NCI-H187 treated with DMSO at 0.1 percent for 48 hours (cell line): ENCODE measurements at places on chromosomes 4 and X.

DNA sequence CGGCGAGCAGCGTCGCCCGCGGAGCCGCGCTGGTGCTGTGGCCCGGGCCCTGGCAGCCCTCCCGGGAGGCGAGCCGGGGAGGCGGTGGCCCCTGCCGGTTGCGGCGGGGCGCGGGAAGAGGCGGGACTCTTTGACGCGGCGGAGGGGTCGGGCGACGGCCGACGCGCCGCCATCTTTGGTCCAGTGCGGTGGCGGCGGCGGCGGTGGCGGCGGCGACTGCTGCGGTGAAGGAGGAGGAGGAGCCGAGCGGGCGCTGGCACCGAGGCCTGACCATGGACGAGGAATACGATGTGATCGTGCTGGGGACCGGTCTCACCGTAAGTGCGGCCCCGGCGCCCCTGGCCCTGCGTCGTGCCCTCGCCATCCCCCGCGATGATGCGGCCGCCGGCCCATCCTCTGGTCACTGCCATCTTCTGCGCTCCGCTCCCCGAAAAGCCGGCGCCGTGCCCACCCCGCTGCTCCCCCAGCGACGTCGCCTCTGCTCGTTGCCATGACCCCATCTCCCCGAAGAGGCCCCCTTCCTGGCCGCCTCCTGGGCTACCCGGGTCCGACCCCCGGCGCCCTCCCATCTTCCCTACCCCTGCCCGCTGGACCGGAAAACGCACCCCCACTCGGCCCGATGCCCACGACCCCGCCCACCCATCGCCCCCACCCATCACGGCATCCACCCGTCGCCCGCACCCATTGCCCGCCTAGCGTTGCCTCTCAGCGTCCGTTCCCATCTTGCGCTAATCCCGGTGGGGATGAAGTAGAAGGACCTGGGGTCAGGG is at the start of gene GDI1:
Gene GDI1, plus strand, starts transcription at position 172 of the 770 bp plus-strand sequence. Its CDS starts 101 bp downstream, at position 273.
- no peak for DNase-seq

- no peak for DNase-seq
These were observed 28.5 kb downstream of the MOB1B start for GRCh38 chr4:70930530-70931256.

- no peak for DNase-seq
These were observed 310.4 kb downstream of the GPAT3 start for GRCh38 chr4:83846193-83846830.

DNA sequence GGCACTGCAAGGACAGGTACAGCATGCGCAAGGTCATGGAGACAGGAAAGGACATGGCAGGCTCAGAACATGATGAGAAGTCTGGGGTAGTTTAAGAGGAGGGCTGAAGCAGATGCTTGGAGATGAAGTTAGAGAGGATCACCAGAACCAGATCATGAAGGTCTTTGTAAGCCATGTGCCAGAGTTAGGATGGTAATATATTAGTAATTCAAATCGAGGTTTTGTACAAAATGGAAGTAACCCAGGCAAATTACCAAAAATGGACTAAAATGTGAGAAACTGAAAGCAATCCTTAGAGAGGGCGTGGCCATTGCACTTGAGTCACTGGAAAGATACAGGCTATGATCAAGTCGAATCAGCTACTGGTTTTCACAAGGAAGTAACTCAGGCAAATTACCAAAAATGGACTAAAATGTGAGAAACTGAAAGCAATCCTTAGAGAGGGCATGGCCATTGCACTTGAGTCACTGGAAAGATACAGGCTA is 13.5 kb downstream of the RXFP1 start:
- no peak for DNase-seq

- no peak for DNase-seq
These were observed 17.0 kb downstream of the STK26 start for GRCh38 chrX:132040066-132040465.

DNA sequence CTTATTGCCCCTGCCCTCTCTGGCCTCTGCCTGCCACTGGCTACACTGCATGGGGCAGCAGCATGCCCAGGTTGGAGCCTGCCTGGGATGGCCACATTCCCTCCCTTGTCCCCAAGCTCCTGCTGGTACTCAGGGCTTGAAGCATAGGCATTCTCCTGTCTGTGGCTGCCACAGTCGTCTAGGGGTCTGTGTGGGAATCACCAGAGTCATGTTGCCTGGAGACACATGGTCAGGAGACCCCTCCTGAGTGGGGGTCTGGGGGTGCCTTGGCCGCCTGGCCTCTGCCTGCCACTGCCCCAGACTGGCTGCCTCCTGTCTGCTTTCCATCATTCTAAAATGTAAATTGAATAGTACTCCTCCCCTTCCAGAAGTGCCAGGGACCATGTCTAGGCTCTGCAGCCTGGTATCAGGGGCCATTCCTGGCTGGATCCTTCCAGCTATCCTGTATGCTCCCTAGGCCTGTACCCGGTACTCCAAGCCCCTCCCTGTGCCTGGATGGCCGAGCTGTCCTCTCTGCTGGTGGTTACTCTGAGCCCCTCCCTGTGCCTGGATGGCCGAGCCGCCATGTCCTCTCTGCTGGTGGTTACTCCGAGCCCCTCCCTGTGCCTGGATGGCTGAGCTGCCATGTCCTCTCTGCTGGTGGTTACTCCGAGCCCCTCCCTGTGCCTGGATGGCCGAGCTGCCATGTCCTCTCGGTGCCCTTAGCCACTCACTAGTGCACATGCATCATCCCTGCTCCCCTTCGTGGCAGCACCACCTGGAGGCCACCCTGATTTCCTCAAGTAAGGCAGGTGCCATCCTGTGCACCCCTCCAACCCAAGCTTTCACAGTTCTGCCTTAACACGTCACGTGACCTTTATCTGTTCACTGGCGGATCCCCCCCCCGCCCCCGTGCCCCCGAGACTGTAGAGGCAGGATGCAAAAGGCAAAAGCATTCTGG is 5.5 kb upstream of the NKX1-1 start:
- DNase-seq = no peak

DNA sequence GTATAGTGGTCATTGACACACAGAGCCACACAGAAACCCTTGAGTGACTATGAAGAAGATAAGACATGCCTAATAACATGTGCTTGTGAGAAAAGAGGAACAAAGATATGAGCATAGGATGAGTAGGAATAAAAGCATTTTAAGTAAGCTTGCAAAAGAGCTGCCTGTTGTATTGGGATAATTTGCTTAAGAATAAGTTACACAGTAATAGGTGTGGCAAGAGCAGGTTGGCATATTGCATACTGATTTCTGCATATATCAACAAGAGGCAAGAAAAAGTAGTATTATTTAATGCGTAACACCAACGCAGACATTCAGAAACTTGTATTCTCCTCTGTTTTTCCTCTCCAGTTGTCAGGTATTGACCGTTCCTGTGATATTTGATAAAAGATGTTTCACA is 111.5 kb upstream of the UGT8 start:
- no peak for DNase-seq

DNA sequence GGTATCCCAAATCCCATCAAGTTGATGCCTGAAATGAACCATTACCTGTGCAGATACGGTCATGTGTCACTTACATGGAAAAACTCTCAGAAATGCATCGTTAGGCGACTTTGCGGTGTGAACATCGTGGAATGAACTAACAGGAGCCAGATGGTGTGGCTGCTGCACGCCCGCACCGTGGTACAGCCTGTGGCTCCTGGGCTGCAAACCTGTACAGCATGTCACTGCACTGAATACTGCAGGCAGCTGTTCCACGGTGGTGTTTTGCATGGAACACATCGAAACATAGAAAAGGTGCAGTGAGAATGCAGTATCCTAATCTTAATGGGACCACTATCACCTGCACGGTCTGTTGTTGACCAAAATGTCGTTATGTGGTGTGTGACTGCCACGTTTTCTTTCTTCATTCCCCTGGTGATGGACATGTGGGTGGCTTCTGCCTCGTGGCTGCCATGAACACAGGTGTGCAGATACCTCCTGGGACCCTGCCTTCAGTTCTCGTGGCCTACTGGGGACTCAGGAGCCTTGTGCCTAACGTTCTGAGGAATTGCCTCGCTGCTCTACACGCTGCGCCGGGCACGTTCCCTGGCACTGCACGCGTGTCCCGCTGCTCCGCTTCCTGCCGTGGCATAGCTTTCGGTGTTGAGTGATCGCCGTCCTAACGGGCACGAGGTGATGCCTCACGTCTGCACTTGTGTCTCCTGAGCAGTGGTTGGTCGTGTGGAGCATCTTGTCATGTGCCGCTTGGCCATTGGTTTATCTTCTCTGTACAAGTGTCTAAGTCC is 18.5 kb downstream of the MAEA start:
- DNase-seq = no peak

- no peak for DNase-seq
These were observed 385.9 kb upstream of the MAD2L1 start for GRCh38 chr4:120452536-120452935.

DNA sequence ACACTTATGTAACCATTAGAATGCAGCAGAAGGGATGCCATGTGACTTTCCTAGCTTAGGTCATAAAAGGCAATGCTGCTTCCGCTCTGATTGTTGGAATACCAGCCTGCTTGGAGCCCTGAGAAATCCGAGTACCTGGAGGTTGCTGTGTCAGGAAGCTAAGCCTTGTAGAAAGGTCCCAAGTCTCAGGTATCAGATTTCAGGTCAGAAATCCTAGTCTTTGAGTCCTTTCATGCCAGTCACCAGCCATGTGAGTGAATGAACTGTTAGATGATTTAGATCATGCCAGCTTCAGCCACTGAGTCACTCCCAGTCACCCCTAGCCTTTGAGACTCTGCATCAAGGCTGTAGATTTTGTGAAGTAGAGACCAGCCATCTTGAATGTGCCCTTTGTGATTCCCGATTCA is 23.5 kb downstream of the RAP1GDS1 start:
- no peak for DNase-seq

- DNase-seq = peak; percentile 8
These were observed 105.8 kb upstream of the CBR4 start for GRCh38 chr4:169115897-169116254.

GRCh38 chrX:10168226-10168625 is 11.5 kb downstream of the CLCN4 start:
- no peak for DNase-seq

GRCh38 chr4:184907216-184907615 is 81.4 kb upstream of the ACSL1 start:
- no peak for DNase-seq

- no peak for DNase-seq
These were observed 971 bp downstream of the MAGEA11 start for GRCh38 chrX:149712831-149713230.

DNA sequence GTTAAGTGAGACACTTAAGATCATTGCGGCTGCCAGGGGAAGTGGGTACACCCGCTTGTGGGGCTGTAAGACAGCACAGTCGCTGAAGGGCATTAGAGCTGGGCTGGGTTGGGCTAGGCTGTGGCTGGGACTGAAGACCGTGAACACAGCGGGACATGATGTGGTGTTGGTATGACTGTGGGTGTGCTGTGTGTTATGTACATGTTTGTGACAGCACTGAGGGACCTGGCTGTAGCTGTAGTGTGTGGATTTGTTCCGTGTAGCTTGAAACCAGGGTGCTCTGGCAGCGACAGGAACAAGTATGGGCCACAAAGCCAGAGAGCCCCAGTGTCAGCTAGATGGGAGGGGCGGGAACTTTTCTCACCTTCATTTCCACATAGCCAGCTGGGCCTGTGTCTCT is 82.1 kb downstream of the NHSL2 start:
- no peak for DNase-seq

DNA sequence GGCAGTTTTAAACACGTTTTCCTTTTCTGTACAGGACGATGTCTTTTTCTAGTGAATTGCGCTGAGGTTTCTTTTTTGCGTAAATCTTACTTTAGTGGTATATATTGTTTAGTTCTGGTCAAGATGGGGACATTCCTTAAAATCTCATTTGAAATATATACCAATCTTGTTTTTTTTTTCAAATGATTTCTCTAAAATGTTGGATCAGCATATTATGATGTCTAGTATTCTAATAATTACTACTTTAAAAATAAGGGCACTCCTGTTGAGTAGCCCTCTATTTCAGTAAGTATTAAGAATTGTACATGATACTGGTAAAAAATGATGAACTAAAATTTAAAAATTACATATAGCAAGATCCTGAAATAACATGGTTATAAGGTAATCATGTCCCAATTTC is 224.1 kb upstream of the ARHGAP24 start:
- DNase-seq = no peak

- DNase-seq = no peak
These were observed 60.7 kb upstream of the RAPGEF2 start for GRCh38 chr4:159042097-159042605.

DNA sequence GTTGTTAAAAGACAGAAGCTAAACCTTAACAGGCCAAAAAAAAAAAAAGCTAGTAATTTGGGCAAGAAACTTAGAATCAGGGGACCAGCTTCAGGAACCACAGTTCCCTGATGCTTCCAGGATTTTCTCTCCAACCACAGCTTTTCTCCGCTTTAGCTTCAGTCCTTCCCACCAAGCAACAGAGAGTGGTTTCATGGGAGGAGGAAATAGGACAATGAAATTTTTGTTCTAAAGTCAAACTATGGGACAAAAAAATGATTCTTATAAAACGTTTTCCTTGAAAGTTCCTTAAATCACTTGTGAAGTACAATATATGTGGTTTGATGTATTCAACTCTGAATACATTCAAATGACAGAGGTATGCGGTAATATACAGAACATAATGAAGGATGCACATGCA is 71.0 kb upstream of the DHX15 start:
- no peak for DNase-seq

DNA sequence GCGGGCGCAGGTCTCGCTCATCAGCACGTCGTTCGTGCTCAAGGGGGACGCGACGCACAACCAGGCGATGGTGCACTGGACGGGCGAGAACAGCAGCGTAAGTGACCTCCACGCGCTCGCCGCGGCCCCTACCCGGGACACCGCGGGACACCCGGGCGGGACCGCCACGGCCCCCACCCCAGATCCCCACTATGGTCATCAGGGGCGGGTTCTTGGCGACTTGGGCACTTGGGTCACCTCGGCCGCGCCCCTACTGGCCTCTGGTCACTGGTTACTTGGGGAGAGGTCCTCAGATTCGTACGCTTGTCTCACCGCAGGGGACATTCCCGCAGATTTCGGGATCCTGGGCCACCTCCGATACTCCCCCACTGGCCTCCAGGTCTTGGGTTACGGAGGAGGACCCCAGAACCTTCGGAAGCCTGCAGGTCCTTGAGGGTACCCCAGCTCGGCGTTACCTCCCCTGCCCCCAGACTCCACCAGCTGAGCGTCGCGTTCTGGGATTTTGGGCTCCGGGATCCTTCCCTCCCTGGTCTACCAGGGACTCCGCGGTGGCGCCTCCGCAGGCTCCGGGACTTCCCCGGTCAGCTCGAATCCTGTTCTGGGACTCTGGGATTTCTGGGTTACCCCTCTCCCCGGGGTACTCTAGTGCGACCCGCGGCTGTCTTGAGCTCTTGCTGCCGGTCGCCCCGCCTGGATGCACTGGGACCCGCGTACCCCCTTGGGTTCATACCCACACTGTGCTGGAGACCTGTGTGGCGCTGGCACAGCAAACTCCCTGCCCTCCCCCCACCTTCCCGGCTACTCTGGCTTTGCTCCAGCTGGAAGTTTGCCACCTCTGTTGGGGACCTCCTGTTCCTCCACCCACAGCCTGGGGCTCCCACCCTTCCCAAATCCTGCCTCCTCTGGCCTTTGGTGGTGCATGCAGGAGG is 956 bp downstream of the SORCS2 start:
- DNase-seq = no peak

DNA sequence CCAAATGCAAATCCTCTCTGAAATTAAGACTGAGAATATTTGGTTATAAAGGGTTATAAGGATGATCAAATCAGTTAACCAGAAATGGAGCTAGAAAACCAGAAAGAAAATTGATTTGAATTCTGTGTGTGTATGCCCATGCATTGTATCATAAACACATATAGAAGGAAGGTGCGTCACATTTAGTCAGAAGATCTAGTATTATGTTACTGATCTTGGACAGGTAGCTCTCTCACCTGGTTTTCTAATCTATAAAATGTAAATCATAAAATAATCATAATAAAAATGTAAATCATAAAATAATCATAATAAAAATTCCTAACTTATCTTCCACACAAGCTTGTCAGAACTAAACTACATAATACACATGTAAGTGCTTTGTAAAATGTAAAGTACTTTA is 78.8 kb downstream of the BMP3 start:
- DNase-seq = no peak
